ENCODE measurements at places on chromosomes 1 and 21. TPM values are rescaled to one million over a fixed set of nuclear protein-coding genes. Genes with fewer than 3 reads are reported as not detected.

The IQGAP3 gene
- polyA plus RNA-seq: 5.7 TPM

DNA sequence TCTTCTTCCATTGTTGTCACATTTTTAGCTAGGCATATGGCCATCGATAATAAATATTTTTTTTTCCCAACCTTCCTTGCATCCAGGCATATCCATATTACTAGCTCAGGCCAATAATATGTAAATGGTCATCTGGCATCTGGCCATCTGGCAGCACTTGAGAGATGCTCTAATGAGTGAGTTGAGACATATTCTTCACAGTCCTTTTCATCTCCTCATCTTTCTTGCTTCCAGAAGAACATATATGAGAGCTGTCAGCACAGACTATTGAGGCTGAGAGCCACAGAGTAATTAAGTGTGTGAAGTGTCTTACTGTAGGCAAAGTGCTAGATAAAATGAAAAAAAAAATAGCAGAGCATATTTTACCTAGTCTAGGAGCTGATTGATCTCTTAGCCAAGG is 628.4 kb upstream of the TMPRSS15 start:
- no peaks in the 10 kb centered on the region for H3K36me3 ChIP-seq
- no peaks in the 10 kb centered on the region for H3K4me1 ChIP-seq
- DNase-seq: no peak
- no peak overlapping the region for H3K4me3 ChIP-seq

The SPATA46 gene
- polyA plus RNA-seq: not detected

The OR2T35 gene
- not detected for polyA plus RNA-seq

The RNF186 gene
- not detected for polyA plus RNA-seq

The RGS13 gene
- not detected for polyA plus RNA-seq

The ARTN gene
- polyA plus RNA-seq: 27.2 TPM

All from keratinocyte (primary cell).